ENCODE measurements at places on chromosomes 1 and 21.
A peak's percentile ranks its signal among the peaks of the same experiment; 100 is the strongest.

DNA sequence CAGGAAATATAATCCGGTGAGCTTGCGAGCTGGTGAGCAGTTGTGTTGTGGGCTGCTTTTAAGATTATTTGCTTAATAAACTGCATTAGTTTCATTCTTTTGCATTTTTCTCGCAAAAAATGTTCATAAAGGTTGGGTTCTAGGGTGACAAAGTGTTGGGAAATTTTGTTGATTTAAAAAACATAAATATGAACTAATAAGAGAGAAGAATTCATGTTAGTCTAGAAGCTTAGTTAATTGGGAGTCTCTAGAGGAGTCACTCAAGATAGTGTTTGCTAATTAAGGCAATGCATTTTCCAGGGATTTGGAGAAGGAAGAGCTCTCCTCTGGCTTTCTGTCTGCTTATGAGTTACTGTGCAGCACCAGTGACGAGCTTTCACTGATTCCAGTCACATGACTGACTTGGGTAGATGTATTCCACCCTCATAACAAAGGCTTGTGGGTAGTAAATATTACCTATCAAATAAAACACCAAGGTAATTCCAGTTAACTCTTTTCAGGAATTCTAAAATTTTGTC is 417.0 kb downstream of the PTBP2 start:
- DNase-seq = no peak

- no peak for DNase-seq
Measured at GRCh38 chr1:33640114-33640660, 167.7 kb downstream of the ZSCAN20 start.

DNA sequence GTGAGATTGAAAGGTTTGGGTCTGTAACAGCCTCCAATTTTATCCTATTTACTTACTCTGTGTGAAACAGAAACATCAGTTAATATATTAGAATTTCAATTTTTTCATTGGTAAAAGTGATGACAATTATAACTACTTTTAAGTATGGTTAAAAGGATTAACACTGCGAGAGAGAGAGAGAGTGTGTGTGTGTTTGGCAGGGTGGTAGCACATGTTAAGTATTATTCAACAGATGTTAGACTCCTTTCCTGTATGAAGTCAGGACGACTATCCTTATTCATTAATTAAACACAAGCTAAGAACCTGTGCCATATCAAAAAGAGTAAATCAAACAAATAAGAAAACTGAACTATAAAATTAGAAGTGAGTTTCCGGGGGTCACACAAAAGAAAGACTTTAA is 662.5 kb downstream of the PLPP3 start:
- DNase-seq = no peak

DNA sequence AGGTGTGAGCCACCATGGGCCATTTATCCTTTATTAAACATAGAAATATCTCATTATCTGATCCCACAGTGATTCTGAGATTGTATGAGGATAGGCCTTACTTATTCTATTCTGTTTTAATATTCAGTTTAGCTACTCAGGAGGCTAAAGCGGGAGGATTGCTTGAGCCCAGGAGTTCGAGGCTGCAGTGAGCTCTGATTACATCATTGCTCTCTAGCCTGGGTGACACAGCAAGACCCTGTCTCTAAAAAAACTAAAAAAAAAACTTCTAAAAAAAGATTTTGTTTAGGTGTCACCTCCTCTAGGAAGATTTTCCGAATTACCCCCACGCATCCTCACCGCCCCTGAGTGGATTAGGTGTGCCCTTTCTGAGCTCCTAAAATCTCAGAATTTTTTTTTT is 14.3 kb upstream of the HNRNPU start:
- no peak for DNase-seq

DNA sequence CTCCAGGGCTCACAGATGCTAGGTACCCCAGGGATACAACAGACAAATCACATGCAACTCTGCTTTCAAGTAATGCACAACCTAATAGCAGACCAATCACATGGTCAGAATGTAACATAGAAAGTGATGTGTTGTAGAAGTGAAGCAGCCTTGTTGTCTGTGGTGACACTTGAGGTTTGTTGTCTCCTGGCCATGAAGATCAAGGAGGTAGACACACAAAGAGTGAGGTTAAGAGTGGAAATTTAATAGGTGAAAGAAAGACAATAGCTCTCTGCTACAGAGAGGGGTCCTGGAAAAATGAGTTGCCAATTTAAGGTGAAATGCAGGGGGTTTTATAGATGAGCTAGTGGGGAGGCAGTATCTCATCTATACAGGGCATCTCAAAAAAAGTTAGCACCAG is 2.5 kb upstream of the TMEM9 start:
- DNase-seq = no peak

GRCh38 chr1:7117399-7118281 is 332.4 kb downstream of the CAMTA1 start:
- DNase-seq = no peak

DNA sequence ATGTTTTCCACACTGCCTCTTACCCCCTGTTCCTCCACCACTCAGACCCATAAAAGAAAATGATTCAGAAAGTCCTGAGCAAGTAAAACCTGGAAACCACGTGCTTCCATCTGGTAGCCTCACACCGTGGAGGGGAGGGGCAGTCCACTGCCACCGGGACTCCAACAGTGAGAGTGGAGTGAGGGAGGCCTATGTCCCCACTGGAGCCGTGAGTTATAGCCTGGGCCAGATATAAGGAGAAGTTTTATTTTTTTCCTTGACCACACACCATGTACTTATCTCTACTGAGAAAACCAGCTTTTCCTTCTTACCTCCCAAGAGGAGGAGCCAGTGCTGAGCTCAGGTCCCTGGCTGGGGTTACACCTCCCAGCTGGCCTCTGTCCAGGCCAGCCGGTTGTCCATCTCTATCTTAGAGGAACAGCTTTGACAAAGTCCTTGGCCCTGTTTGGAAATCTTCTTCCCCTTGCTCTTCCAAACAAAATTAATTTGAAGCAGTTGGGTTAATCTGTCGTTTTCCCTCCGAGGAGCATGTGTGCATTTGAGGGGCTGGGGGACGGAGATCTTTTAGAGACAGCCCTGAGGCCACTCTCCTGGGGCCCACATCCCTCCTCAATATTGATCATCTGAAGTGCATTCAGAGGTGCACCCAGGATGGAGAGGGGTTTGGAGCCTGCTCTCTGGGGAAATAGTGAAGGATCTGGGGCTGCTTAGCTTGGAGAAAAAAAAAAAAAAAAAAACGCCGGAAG is 49.1 kb upstream of the SERBP1 start:
- DNase-seq = no peak

DNA sequence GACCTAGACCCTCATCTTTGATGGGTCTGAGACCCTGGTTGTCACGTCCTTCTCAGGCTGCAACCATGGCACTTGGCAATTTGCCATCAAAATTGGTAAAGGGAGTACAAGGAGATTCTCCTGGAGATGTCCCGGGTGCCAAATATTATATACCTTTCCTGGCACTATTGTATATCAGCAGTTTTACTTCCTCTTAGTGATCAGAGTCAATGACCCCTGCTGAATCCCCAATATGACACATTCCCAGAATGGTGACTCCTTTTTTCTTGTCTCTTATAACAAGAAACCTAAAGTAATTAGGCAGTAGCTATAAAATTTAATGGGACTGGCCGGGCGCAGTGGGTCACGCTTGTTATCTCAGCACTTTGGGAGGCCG is 39.6 kb upstream of the CDC42BPA start:
- DNase-seq = no peak

DNA sequence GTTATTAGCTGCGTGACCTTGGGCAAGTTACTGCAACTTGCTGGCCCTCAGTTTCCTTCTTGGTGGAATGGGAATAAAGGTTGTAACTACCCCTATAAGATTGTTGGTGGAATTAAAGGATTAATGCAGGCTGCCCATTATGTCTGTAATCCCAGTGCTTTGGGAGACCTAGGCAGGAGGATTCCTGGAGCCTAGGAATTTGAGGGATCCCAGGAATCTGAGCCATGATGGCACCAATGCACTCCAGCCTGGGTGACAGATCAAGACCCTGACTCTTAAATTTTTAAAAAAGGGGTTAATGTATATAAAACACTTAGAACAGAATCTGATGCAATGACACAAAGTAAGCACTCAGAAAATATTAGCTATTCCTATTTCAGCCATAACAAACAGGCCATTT is 67.3 kb downstream of the PTGER3 start:
- no peak for DNase-seq

GRCh38 chr21:33018707-33019465 is 6.8 kb upstream of the OLIG2 start:
- no peak for DNase-seq

GRCh38 chr1:226125097-226125630 is 61.4 kb downstream of the ACBD3 start:
- DNase-seq = peak; percentile 87

- DNase-seq = no peak
Measured at GRCh38 chr1:103461161-103462105, 64.1 kb upstream of the RNPC3 start.

DNA sequence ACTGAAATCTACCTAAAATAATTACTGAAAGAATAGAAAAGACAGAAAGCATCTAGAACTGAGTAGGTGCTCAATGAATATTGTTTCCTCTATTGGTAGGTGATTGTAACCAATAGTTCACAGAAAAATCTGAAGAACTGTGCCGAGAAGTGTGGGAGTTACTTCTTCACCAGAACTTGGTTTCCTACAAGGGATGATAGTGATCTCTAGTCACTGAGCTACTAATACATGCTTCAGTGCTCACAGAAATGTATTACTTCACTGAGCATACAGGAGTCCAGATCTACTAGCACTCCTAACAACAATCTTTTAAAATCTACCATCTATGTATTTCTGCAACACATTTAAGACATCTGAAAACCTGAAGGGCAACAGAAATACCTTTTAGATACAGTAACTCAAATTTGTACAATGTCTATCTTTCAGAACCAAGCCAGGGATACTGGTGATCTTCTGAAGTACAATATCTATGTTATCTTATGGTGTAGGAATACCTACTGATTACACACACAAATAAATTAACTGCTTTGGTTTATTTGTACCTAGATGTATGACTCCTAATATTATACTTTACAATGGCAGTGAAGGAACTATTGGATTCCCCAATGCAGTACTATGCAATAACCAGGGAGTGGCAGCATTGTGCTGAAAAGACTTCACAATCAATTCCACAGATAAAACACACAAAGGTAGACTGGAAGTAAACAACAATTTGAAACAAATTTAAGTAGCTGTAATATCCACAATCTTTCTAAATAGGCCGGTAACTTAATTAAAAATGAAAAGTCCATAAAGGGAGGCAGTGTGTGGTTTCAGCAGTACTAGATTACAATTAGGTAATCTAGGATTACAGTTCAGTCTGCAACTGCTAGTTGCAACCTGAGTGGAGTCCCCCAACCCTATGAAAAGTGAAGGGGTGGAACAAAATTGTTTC is 243.0 kb downstream of the SLC45A1 start:
- no peak for DNase-seq

DNA sequence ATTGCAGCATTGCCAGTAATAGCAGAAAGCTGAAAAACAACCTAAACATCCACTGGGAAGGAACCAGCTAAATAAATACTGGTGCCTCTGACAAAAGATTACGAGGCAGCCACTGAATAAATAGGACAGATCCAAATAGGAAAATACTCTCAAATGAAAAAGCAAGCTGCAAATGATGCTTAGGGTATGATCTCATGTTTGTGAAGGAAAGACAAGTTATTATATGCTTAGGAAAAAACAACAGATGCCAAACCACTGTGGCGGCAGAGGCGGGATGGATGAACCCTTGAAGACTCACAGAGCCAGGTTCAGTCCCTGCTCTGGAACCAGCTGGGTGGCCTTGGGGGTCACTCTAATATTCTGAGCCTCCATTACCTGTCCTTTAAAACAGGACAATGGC is 41.6 kb downstream of the MATN1 start:
- DNase-seq = no peak

DNA sequence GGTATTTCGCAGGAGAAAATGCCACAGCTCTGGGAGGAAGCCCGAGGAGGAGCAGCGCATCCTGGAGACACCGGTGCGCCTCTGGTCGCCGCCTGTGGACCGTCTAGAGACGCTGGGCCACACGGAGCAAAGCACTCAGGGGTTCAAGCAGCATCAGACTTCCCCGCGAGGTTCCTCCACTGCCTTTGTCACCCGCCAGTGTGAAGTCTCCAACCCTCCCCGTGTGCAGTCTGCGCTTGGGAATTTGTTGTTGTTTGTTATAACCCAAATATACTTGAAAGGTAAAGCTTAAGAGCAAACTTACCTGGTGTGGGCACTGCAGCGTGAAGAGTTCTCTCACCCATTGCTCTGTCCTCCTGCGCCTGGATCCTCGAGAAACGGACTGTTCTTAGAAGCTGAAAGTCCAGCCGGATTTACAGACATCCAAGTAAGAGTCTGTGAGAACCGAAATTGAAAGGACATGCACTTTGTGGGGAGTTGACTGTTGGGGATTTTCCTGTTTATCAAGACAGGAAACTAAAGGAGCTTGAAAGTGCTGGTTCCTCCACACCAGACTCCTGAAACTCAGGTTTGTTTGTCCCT is at the start of gene GBP4:
Gene GBP4, minus strand, starts transcription at position 452 of the 582 bp plus-strand sequence. Its CDS starts 108 bp downstream, at position 344.
- DNase-seq = peak; percentile 20

DNA sequence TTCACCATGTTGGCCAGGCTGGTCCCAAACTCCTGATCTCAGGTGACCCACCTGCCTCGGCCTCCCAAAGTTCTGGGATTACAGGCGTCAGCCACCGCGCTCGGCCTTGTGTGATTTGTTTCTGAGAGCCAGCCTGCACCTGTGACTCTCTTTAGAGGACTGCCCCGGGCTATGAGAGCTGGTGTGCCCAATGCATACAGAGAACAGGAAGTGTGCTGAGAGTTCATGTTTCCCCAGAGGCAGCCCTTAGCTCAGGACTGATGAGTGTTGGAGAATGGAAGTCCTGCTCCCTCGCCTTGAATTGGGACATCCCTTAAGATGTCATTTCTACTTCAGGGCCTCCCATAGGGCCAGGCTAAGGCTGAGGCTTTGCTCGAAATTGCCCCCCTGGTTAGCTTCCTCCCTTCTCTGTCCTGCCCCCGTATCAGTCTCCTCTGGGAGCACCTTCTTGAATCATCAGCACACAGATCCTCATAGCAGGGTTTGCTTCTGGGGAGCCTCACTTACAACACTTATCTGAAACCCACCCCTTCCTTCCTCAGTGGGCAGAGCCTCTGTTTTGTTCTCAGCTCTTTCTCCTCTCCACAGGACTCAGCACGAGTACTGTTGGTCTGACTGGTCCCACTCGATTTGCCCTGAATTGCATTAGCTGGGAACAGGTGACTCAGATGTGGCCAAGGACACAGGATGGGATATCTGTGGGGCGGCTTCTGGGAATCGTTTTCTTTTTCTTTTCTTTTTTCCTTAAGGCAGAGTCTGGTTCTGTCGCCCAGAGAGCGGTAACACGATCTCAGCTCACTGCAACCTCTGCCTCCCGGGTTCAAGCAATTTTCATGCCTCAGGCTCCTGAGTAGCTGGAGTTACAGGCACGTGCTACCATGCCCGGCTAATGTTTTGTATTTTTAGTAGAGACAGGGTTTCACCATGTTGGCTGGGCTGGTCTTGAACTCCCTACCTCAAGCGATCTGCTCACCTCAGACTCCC is 80.1 kb downstream of the UBIAD1 start:
- DNase-seq = no peak

DNA sequence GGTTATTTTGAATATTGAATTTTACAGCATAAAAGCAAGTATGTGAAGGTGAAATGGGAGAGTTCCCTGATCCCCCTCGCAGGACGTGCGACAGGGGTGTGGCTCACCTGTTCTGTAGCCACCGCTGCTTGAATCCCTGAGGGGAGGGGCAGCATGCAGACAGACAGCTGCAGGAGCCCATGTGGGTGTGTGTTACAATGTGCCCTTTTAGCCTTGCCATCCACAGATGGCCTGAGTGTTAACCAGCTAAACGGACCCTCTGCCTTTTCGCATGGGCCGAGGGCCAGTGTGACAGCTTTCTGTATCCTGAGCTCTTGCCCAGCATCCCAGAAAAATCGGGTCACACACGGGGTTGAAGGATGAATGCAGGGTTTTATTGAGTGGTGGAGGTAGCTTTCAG is 43.3 kb downstream of the JAM2 start:
- no peak for DNase-seq

GRCh38 chr1:30659702-30660101 is 63.7 kb downstream of the MATN1 start:
- DNase-seq = no peak

Data from activated gamma-delta T cell treated with anti-CD3 and anti-CD28 coated beads, Interleukin-2, amount 50 U/mL, for 16 hours (primary cell).